HCEC 1CT (cell line): ENCODE measurements at places on chromosomes 2 and 18.

GRCh38 chr18:55786651-55787272 lies 198.8 kb upstream of the TCF4 start:
- no peak for DNase-seq

DNA sequence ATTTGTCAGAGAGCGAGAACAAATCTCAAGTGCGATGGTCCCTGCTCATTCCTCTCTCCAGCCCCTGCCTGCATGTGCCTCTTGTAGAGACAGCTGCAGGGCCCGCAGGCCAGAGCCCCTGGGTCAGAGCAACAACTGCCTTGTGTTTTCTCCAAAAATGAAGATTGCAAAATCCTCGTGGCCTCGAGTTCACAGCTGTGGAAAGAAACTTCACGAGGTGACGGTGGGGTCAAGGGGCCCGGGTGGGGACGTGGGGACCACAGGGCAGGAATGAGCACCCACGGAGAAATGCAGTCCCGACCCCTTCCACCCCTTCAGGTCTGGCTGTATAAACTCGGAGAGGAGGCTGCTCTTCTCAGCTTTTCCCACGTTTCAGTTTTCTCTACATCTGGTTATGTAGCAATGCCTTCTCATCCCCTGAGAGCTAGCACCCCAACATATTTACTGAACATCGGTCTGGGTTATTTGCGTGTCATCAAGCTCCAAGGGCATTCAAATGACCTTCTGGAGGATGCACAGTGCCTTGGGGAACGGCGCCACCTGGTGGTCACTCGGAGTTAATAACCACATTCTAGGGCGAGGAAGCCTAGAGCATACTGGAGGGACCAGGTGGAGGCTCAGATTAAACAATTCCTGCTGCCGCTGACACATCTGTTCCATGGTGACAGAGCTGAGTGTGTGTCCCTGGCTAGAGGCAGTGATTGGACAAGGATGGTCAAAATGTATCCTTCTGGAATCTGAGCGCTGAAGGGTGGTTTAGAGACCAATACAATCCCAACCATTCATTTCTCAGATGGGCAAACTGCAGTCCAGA lies 91.4 kb upstream of the CYRIA start:
- peak; percentile 41 for DNase-seq

GRCh38 chr2:161112908-161113307 lies 47.3 kb upstream of the TANK start:
- no peak for DNase-seq

DNA sequence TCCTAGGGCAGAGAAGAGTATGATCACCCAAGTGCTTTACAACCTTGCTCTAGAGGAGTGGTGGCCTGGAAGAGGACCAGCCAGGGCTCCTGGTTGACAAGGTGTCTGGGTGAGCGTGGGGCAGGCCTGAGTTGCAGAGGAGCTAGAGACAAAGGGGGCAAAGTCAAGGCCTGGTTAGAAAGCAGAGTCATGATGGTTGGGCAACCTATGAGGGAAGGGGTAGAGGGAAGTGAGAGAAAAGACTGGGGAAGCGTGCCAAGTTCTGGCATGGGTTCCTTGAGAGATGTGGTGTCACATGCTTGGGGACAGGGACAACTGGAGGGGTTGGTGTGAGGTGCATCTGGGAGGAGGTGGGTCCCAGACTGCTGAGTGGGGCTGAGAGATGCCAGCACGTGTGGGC lies 13.5 kb downstream of the ZFP36L2 start:
- DNase-seq = no peak

- DNase-seq = no peak
Measured at GRCh38 chr18:63249771-63250170, 69.8 kb downstream of the BCL2 start.

- DNase-seq = no peak
Measured at GRCh38 chr2:210567279-210567678, 10.9 kb downstream of the CPS1 start.

DNA sequence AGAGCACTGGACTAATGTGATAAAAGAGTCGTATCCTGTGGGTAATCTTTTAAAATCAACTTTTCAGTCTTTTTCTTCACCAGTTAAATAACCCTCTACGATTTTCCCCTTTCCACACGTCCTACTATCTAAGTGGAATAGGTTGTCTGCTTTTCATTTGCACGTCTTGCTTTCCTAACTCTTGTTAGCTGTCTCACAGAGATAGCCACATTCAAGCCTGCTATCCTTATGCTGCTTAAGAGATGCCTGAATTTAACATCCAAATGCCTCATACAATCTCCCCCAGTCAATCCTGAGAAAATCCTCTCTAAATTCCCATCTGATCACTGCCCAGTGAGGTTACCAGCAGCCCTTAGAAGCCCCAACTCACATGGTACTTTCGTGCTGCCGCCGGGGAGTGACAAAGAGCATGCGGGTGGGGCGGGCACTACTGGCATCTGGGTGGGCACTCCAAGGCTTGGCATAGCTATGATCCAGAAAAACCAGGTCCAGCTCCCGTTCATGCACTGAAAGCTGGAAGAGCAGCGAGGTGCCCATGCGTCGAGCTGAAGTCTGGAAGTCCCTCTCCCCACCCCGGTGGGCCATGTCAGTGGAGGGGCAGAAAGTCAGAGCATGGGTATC lies 1.5 kb downstream of the KANSL3 start:
- DNase-seq = no peak

GRCh38 chr2:59662127-59662861 lies 891.2 kb downstream of the BCL11A start:
- DNase-seq = no peak

- no peak for DNase-seq
Measured at GRCh38 chr2:202774104-202774503, 97.5 kb downstream of the ICA1L start.

- DNase-seq = no peak
Measured at GRCh38 chr2:65392609-65393008, 39.8 kb downstream of the SPRED2 start.

DNA sequence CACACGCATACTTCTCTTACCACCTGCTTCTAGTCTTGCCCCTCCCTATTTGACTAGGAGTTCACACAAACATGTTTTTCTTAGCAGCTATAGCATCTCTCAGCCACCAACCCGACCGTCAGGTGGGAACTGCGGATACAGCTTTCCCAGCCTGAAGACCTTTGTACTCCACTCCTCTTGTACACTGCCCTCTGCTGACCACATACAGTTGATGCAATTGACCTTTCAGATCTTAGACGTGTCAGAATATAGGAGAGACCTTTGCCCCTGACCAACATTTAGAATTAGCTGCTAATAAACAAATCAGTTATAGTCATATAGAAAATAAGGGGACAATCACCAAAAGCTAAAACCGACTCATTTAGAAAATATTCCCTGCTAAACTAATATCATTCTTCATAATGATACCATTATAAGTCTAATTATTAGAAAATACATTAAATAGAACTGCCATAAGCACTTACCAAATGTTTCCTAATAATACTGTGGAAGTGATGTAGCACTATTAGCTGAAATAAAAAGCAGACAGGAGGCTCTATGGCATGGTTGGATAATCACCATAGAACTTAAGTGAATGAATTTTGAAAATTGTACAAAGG lies 208.4 kb downstream of the RAD51AP2 start:
- DNase-seq = peak; percentile 64

DNA sequence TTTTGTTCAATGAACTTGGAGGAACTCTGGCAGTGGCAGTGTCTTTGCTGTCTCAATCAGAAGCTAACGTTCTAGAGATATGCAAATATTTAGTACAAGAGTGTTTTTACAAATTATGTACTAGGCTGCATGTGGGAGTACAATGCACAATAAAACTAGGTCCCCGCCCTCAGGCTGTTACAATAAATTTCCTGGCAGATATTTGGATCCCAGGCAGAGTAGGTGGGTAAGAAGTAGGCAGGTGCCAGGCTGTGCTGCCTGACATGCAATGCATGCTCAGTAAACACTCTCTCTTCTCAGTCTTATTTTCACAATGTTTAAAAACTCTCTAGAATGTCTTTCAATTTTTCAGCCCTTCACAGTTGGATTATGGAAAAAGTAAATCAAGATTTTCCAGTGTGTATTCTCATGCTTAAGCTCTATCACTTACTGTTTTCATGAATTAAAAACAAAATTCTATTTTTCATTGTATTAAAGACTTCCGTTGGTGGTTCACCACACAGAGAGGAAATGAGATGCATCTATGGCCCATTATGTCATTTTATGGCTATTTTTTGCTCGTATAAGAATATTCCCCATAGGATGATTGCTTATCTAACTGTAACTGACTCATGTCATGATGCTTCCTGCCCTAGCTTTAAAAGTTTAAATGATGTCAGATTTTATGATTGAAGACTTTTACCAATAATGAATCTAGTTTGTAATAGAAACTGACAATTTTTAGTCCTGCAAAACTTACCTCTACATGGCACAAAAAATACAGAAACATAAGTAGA lies 346.1 kb downstream of the RND3 start:
- peak; percentile 33 for DNase-seq

- DNase-seq = no peak
Measured at GRCh38 chr2:122315306-122315705, 559.9 kb downstream of the TSN start.

DNA sequence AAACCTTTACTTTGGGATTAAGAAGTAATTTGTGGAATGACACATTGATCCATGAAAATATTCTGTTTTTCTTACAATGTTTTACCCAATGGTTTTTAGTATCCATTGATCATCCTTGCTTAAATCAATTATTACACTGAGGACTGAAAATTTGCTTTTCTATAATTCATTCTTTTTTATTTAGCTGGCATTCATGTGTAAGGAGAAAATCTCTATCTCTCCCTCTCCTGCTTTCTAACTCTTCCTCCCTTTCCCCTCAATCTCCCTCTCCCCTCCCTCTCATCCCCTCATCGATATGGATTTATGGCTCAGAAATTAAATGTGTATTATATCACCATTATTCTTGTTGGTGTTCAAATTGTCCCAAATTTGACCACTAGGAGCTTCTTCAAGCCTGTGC lies 29.7 kb downstream of the GALNT5 start:
- DNase-seq = no peak

DNA sequence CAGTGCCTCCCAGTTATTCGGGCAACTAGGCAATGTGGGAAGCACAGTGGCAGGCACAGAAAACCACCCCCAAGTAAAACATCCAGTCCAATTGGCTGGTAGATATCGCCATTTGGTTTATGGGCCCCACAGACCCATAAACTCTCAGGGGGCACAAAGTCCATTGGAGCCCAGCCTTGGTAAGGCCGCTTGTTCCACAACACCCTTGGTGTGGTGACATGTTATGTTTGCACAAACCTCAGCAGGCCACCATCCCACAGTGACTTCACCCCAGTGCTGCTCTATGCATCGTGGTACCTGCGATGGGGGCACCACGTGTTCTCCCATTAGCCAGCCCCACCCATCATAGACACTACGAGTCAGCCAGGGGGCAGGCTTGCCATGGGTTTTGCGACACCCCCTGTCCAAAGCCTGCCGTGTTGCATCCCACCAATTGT lies 18.5 kb downstream of the PHOSPHO2 start:
- no peak for DNase-seq

- no peak for DNase-seq
Measured at GRCh38 chr2:232296776-232297525, 81.6 kb upstream of the ALPP start.

GRCh38 chr2:181536730-181537129 lies 79.5 kb downstream of the ITGA4 start:
- no peak for DNase-seq

DNA sequence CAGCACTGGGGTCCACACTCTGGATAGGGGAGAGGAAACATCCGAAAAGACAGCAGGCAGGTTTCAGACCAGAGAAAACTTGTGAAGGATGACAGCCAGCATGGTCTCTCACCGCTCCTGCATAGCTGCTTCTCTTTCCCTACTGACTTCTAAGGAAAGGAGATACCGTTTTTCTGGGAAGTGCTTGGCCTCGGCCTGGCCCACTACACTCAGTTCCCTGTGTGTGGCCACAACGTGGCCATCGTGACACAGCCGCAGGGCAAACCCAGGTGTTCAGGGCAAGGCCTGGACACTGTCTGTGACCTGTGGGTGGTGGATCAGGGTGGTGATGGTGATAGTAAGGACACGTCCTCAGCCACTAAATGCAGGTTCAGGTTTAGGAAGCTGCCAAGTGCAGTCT lies 34.2 kb upstream of the ACAA2 start:
- no peak for DNase-seq
